ENCODE measurements at places on chromosomes 6 and 20.

DNA sequence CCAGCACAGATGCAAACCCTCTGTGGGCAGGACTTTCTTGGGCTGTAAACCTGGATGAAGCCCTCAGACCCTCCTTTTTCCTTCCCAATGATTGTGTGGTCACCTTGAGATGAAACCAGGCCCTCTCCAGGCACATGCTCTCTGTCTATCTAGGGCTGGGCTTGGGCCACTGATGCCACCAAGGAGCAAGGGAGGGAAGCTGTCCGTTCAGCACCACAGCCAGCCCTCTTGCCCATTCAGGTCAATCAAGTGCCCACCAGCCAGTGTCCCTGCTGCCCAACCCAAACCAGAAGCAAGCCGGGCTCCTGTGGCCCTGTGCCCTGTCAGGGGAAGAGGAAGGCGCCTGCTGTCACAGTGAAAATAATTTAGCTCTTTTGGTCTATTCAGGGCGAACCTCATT, 8.0 kb downstream of the STMN3 start:
- no peak for DNase-seq

GRCh38 chr6:21457647-21458046, 135.9 kb upstream of the SOX4 start:
- no peak for DNase-seq

GRCh38 chr20:11274141-11274594, 600.4 kb upstream of the JAG1 start:
- peak; percentile 69 for DNase-seq

DNA sequence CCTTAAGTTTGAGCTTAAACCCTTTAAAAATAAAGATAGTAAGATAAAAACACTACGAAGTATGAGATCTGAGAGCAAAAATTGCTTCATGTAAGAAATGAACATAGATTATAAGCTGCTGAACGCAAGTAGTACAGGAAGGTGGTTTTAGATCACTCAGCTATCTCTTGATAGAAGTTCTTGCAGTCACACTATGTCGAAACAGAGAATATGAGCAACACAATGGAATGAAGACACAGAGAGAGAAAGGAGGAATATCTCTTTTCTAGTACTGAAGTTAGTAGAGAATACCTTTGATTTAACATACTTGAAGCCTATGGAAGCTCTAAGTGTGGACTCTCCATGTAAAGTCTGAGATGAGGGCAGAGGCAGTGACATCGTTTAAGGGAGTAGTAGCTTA, 162.7 kb downstream of the CDK19 start:
- DNase-seq: peak; percentile 48

GRCh38 chr20:54688476-54688875, 213.1 kb downstream of the DOK5 start:
- DNase-seq: no peak

DNA sequence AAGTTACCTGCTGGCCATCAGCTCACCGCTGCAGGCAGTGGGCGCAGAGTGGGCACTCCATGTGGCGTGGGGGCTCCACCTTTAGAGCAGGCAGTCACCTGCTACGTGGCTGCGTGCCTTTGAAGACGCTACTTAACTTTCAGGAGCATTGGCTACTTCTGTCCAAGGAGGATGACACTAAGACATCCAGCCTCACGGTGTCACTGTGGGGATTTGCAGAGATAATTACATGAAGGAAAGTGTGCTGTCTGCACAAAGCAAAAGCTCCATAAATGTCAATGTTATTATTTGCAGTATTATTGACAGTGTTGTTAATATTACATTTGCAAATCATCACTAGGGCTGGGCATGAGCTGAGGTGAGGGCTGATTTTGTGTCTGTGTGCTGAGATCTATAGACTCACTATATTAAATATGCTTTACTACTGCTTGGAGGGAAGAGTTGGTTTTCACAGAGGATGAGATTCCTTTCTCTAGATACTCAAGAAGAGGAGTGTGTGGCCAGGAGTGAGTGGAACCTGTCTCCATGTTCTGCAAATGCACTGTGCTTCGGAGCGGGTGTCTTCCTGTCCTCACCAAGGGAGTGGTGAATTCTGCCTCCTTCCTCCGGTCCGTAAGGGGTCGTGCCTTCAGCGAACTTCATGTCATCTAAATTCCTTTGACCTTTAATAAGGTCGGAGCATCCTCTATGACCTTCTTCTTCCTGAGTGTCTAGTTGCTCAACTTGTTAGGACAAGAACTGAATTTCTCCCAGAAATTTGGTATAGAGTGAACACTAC, 165.8 kb upstream of the SYNDIG1 start:
- no peak for DNase-seq

DNA sequence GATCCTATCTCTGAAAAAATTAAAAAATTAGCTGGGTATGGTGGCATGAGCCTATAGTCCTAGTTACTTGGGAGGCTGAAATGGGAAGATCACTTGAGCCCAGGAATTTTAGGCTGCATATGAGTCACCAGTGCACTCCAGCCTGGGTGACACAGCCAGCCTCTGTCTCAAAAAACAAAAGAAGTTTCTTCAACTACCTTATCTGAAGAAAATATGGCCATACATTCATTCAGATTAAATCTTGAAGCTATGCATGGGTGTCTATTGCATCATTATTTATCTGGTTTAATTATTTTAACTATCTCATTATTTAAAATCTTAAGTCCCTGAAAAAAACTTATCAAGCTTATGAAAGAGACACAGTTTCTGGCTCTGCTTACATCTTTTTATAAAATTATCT, 204.1 kb downstream of the SIM1 start:
- DNase-seq: no peak
